ENCODE measurements at places on chromosomes 16 and 17. TPM values are rescaled to one million over a fixed set of nuclear protein-coding genes. Genes with fewer than 3 reads are reported as not detected.

Gene PERCC1
- polyA plus RNA-seq, result not detected

DNA sequence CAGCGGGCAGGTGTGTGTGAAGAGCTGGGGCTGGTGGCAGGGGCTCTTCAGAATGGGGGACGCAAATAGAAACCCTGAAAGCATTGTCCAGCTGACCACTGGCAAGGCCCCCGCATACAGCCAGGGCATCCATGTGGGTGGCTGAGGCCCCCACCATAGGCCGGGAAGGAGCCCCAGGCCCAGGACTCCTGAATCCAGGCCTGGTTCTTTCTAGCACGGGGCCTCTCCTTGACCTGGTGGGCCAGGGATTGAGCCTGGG lies 200.5 kb downstream of the NTN1 start:
- H3K27ac ChIP-seq, result no peak overlapping the region
- H3K36me3 ChIP-seq, result no peaks in the 10 kb centered on the region
- no peak for DNase-seq
- H3K27me3 ChIP-seq, result no peaks in the 10 kb centered on the region
- H3K4me1 ChIP-seq, result no peaks in the 10 kb centered on the region

Gene AANAT
- not detected for polyA plus RNA-seq

Gene TMED6
- polyA plus RNA-seq, result 0.22 TPM

DNA sequence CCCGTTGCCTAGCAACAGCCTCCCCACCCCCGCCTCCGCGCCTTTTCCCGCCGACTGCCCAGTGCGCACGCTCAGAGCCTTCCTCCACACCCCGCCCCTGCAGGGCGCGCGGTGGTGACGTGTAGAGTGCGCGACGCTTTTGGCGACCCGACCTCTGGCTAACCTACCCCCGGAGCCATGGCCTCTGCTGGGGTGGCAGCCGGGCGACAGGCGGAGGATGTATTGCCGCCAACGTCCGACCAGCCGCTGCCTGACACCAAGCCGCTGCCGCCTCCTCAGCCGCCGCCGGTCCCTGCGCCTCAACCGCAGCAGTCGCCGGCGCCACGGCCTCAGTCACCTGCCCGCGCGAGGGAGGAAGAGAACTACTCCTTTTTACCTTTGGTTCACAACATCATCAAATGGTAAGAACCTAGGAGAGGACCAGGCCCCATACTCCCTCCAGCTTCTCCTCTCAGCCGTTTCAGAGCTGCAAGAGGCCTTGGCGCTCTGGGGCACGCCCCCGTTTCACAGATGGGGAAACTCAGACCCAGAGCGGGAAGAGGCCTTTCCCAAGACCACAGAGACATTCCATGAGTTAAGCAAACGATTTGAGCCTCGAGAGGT lies at the start of gene MED9:
TSS of gene MED9 (plus strand) at position 136 of the 603 bp plus-strand sequence. CDS start at position 178, 42 bp downstream.
- peak within 1 kb of the TSS; percentile 86 for H3K27ac ChIP-seq
- DNase-seq, result no peak
- no peaks in the 10 kb centered on the region for H3K36me3 ChIP-seq

Gene ITGB4
- polyA plus RNA-seq, result 1,039 TPM

DNA sequence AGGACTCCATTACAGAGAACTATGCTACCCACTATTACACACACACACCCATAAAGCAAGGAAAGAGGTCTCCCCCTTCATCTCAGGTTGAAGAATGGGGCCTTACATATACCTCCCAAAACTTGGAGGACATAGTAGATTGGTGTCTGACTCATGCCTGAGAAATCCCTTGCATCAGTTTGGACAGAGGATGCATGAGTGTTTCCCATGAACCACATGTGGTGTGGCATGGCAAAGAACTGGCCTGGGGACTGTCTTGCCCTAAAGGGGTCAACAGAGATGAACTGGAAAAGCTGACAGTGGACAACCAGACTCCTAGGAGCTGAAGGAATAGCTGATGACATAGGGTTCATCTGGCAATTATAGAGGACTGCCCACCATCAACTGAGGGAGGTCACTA lies 54.0 kb downstream of the DYNLRB2 start:
- peaks cover 8% of the 10 kb centered on the region for H3K4me1 ChIP-seq
- H3K36me3 ChIP-seq, result no peaks in the 10 kb centered on the region
- no peak overlapping the region for H3K4me3 ChIP-seq
- no peak for DNase-seq
- H3K27ac ChIP-seq, result no peak overlapping the region

Gene MRM3
- polyA plus RNA-seq, result 10.9 TPM

DNA sequence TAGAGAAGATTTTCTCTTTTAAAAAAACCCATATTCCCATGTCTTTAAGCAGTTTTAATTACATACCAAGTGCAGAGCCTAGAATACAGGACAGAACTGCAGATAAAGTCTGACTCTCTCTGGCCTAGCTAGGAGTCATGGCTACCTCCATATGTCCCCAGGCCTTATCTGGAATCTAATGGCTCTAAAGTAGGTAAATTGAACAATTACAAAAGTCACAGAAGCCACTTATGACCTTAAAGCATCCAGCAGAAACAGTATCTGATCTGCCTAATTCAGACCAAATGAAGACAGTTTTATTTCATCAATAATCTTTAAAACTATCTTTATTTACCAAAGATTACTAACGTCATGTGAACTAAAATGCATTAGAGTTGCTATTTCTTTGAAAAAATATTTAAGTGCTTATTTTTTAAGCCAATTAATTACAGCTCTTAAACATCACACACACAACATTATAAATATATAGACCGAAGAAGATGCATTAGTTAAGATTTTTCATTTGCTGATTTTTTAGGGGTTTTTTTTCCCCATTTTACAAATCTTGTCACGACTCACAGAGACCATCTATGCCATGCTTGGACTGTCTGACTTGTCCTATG lies 28.7 kb downstream of the PMM2 start:
- no peak for DNase-seq
- peaks cover 31% of the 10 kb centered on the region for H3K36me3 ChIP-seq
- H3K4me1 ChIP-seq, result peaks cover 13% of the 10 kb centered on the region
- H3K27me3 ChIP-seq, result no peaks in the 10 kb centered on the region

- H3K27ac ChIP-seq, result no peak overlapping the region
Observed at GRCh38 chr17:63653050-63653449, 30.8 kb downstream of the MAP3K3 start.

- H3K4me3 ChIP-seq, result no peak overlapping the region
- H3K4me1 ChIP-seq, result peaks cover 13% of the 10 kb centered on the region
- H3K36me3 ChIP-seq, result no peaks in the 10 kb centered on the region
- H3K27me3 ChIP-seq, result no peaks in the 10 kb centered on the region
- DNase-seq, result no peak
Observed at GRCh38 chr16:4179020-4179419, 62.8 kb upstream of the ADCY9 start.

DNA sequence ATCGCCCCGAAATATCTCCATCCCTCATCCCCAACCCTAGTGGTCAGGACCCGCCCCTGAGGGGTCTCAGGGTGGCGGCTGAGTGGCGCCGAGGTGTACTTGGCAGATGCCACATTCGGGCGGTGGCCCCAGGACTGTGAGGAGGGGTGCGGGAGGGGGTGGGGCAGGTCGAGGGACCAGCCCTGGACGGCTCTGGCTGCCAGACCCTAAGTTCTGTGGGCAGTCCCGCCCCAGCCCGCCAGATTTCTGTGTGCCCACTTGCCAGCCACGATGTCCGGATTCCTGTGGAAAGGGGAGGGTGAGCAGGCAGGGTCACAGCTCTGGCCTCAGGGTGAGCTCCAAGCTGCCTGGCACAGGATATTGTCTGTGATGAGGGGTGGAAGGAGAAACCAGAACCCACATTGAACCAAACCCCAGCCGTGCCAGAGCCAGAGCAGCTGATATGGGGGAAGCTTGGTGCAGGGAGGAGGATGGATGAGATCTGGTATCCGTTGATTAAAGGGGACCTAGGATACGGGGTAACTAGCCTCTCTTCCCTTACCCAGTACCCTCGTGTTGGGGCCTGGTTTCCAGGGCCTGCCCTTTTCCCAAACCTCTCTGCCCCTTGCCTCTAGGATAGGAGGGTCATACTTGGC lies 1.1 kb upstream of the CHAD start:
- H3K36me3 ChIP-seq, result peaks cover 2% of the 10 kb centered on the region
- H3K27ac ChIP-seq, result no peak overlapping the region
- H3K4me3 ChIP-seq, result no peak overlapping the region
- DNase-seq, result no peak

DNA sequence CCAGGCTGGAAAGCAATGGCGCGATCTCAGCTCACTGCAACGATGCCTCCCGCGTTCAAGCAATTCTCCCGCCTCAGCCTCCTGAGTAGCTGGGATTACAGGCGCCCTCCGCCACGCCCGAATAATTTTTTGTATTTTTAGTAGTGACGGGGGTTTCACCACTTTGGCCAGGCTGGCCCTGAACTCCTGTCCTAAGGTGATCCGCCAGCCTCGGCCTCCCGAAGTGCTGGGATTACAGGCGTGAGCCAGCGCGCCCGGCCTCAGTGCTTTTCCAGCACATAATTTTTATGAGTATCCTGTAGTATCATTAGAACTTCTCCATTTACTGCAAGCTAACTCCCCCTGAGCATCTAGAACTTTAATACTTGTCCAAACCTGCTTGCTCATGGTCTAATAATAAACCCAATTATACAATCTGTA lies 1.8 kb downstream of the UBE2G1 start:
- H3K4me3 ChIP-seq, result peak overlapping the region; percentile 94
- peak overlapping the region; percentile 88 for H3K27ac ChIP-seq
- no peak for DNase-seq
- H3K4me1 ChIP-seq, result peaks cover 28% of the 10 kb centered on the region
- no peaks in the 10 kb centered on the region for H3K27me3 ChIP-seq
- peaks cover 4% of the 10 kb centered on the region for H3K36me3 ChIP-seq

GRCh38 chr17:60640503-60640902 lies 37.1 kb upstream of the BCAS3 start:
- no peaks in the 10 kb centered on the region for H3K27me3 ChIP-seq
- H3K27ac ChIP-seq, result no peak overlapping the region
- H3K4me3 ChIP-seq, result no peak overlapping the region
- DNase-seq, result no peak

DNA sequence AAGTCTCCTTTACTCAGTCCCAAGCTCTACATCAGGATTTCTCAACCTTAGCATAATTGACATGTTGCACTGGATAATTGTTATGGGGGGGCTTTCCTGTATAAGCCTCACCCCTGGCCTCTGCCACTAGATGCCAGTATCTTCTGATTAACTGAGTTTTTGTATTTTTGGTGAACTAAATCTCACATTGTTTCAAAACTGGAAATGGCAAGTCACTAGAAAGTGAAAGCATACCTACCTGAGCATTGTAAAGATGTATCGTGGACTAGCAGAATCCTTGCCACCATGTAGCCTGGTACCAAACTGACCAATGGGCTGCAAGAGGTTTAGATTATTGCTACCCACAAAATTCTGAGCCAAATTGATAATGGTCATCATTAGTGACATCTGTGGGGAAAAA lies 15.0 kb downstream of the TOP2A start:
- H3K4me3 ChIP-seq, result no peak overlapping the region
- no peak overlapping the region for H3K27ac ChIP-seq
- H3K4me1 ChIP-seq, result no peaks in the 10 kb centered on the region
- H3K36me3 ChIP-seq, result peaks cover 15% of the 10 kb centered on the region
- H3K27me3 ChIP-seq, result no peaks in the 10 kb centered on the region
- DNase-seq, result no peak

Gene TEKT3
- polyA plus RNA-seq, result 0.16 TPM

DNA sequence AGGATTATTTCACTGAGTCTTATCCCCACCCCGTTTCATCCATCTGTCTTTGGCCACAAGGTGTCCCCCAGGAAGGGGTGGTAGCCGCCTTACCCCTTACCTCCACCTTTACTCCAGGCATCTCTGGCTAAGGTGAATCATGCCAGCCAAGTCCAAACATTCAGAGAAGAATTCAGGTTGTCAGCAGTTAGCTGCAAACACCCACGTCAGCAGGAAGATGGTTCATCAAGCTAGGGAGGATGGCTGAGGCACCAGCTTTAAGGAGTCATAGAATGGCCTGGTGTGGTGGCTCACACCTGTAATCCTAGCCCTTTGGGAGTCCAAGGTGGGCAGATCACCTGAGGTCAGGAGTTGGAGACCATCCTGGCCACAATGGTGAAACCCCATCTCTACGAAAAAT lies 61.0 kb downstream of the RBFOX1 start:
- no peak for DNase-seq
- H3K36me3 ChIP-seq, result no peaks in the 10 kb centered on the region
- no peaks in the 10 kb centered on the region for H3K4me1 ChIP-seq
- H3K27me3 ChIP-seq, result no peaks in the 10 kb centered on the region
- H3K4me3 ChIP-seq, result no peak overlapping the region

GRCh38 chr17:31724619-31725018 lies 134.4 kb downstream of the COPRS start:
- no peak overlapping the region for H3K27ac ChIP-seq
- H3K4me3 ChIP-seq, result no peak overlapping the region
- H3K27me3 ChIP-seq, result no peaks in the 10 kb centered on the region

DNA sequence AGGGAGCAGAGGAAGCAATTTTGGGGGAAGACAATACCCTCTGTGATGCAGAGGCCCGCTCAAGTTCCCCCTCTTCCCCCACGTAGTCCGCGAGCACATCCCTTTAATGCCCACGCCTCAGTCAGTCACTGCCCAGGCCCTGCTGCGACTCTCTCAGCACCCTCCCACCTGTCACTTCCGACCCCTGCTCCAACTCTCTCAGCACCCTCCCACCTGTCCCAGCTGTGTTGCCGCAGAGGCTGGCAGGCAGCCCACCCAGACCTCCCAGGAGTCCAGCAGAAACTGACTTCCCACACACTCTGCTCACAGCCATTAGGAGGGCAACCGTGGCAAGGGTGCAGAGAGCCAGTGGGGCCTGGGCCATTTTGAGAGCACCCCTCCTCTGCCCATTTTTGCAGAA lies 92.7 kb downstream of the WSCD1 start:
- H3K4me3 ChIP-seq, result no peak overlapping the region
- H3K4me1 ChIP-seq, result no peaks in the 10 kb centered on the region
- H3K36me3 ChIP-seq, result no peaks in the 10 kb centered on the region
- no peak overlapping the region for H3K27ac ChIP-seq
- H3K27me3 ChIP-seq, result peaks cover 9% of the 10 kb centered on the region

DNA sequence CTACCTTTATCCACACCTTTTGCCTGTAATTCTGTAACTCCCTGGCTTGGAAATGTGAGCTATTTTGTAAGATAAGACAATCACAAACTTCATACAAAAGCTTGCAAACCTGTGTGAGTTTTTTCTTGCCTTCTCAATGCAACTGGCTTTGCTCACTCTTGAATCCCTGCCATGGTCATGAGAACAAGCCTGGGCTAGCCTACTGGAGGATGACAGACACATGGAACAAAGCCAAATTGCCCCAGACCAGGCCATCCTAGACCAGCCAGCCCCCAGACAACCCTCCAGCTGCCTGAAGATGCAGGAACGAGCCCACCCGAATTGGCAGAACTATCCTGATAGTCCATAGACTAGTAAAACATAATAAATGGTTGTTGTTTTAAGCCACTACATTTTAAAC lies 466.6 kb upstream of the ERCC4 start:
- H3K27me3 ChIP-seq, result no peaks in the 10 kb centered on the region
- no peak overlapping the region for H3K27ac ChIP-seq
- no peaks in the 10 kb centered on the region for H3K36me3 ChIP-seq
- H3K4me1 ChIP-seq, result peaks cover 7% of the 10 kb centered on the region
- DNase-seq, result peak; percentile 2
- H3K4me3 ChIP-seq, result no peak overlapping the region

Gene PLLP
- polyA plus RNA-seq, result 15.4 TPM

- no peaks in the 10 kb centered on the region for H3K27me3 ChIP-seq
- H3K4me1 ChIP-seq, result peaks cover 32% of the 10 kb centered on the region
Observed at GRCh38 chr16:89346869-89347268, 129.4 kb downstream of the ZNF778 start.

All from keratinocyte (primary cell).